Activated CD4-positive, alpha-beta T cell treated with anti-CD3 and anti-CD28 coated beads, Interleukin-2, amount 10 ng/mL, durations not matched to agents 7 days and 5 days (primary cell): ENCODE measurements at places on chromosomes 4 and X. TPM values are rescaled to one million over a fixed set of nuclear protein-coding genes. Genes with fewer than 3 reads are reported as not detected.

DNA sequence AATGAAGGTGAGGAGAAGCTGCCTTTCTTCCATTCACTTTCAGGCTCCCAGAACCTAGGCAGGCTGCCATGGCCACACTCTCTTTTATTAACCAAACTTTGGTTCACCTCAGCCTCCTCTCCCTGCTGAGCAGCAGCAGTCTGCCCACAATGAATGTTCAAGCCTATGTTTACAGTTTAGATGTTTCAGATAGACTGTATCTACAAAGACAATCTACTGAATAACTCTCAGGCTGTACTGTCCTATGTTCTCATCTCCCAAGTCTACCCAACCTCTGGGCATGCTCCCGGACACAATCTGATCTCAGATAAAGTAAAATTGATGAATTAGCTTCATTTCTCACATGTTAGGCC lies 59.2 kb upstream of the TMEM164 start:
- H3K27me3 ChIP-seq: no peaks in the 10 kb centered on the region
- H3K27ac ChIP-seq: no peak overlapping the region
- DNase-seq: no peak
- no peak overlapping the region for H3K4me3 ChIP-seq
- H3K36me3 ChIP-seq: no peaks in the 10 kb centered on the region

GRCh38 chr4:4912155-4912554 lies 52.7 kb downstream of the MSX1 start:
- no peaks in the 10 kb centered on the region for H3K4me1 ChIP-seq
- H3K36me3 ChIP-seq: no peaks in the 10 kb centered on the region
- peaks cover 8% of the 10 kb centered on the region for H3K27me3 ChIP-seq
- H3K4me3 ChIP-seq: no peak overlapping the region
- DNase-seq: no peak

DNA sequence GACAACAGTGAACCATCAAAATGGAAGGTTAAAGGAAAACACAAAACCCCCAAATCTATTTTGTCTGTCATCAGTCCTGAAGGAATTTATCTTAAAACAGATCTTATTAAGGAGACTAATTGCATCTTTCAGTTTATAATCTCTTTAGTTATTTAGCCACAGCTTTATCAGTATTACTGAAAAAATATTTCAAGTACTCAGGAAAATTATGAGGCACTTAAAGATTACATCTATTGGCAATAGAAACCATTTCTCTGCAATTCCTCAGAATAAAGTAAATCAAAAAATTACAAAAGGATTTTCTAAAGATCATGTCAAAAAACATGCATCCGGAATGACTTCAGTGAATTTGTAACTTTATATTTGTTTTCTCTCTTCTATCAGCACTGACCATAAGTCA lies 35.2 kb downstream of the ANTXR2 start:
- no peaks in the 10 kb centered on the region for H3K27me3 ChIP-seq
- peaks cover 27% of the 10 kb centered on the region for H3K4me1 ChIP-seq
- H3K36me3 ChIP-seq: peaks cover 35% of the 10 kb centered on the region
- no peak overlapping the region for H3K4me3 ChIP-seq
- H3K27ac ChIP-seq: no peak overlapping the region

DNA sequence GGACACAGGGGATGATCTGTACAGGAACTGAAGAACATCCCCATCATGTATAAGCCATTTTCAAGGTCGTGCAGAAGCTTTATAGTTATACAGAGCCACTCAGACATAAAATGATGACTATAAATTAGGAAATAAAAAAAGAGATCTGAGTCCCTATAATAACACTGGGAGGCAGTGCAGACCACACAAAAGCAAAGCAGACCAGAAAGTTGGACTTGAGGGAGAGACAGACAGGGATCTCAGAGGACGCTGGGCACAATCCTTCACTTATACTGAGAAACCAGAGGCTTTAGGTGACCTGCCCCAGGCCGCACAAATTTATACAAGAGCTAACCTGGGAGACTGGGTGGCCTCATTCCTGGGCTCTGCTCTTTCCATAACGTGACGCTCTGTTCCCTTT lies 70.5 kb downstream of the HADH start:
- no peak for DNase-seq
- H3K4me3 ChIP-seq: no peak overlapping the region
- H3K36me3 ChIP-seq: peaks cover 76% of the 10 kb centered on the region
- H3K27ac ChIP-seq: no peak overlapping the region
- H3K4me1 ChIP-seq: peaks cover 75% of the 10 kb centered on the region
- H3K27me3 ChIP-seq: no peaks in the 10 kb centered on the region

AMTN gene
- not detected for total RNA-seq

DUSP9 gene
- not detected for total RNA-seq

C1GALT1C1 gene
- total RNA-seq: 25.6 TPM

SEC24D gene
- 33.1 TPM for total RNA-seq
